ENCODE measurements at places on chromosomes 1 and 21. TPM values are rescaled to one million over a fixed set of nuclear protein-coding genes. Genes with fewer than 3 reads are reported as not detected.

DNA sequence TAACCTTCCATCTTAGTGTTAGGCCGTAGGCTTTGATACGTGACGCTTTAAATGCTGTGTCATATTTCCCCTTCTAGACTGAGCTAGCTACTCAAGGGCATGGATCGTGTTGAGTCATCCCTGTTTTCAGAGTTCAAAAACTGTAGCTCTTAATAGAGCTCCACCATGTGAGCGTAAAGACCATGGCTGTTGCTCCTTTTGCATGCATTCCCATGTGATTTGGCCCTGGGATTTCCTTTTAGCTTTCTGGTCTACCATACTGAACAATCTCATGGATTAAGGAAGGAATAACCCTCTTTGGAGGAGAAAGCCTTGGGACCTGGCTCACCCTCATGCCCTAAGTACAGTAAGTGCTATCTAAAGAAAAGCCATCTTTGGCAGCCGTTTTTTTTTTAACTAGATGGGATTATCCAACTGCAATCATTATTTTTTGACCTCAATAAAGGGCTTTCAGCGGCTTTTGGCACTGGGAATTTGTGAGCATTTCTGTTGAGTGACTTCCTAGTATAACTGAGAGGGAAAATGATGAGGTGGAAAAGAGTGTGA, 76.6 kb downstream of the PLPP3 start:
- DNase-seq = no peak

- DNase-seq = no peak
These were observed 7.9 kb downstream of the SLC45A3 start for GRCh38 chr1:205672395-205672889.

DNA sequence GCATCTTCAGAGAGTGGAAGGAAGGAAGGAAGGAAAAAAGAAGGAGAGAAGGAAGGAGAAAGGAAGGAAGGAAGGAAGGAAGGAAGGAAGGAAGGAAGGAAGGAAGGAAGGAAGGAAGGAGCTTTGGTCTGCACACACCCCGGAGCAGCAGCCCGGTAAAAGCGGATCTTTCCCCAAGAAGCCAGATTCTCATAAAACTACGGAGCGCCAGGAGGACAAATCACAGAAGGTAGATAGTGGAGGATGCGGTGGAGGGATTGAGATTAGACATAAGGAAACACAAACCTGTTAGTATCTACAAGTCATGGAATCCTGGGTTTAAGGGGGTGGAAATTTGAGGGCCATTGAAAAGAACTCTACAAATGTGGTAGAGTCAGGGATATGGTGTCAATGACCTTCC, 36.7 kb downstream of the PAX7 start:
- no peak for DNase-seq

- DNase-seq = peak; percentile 45
These were observed 236.6 kb upstream of the RAB4A start for GRCh38 chr1:229034342-229034741.

DNA sequence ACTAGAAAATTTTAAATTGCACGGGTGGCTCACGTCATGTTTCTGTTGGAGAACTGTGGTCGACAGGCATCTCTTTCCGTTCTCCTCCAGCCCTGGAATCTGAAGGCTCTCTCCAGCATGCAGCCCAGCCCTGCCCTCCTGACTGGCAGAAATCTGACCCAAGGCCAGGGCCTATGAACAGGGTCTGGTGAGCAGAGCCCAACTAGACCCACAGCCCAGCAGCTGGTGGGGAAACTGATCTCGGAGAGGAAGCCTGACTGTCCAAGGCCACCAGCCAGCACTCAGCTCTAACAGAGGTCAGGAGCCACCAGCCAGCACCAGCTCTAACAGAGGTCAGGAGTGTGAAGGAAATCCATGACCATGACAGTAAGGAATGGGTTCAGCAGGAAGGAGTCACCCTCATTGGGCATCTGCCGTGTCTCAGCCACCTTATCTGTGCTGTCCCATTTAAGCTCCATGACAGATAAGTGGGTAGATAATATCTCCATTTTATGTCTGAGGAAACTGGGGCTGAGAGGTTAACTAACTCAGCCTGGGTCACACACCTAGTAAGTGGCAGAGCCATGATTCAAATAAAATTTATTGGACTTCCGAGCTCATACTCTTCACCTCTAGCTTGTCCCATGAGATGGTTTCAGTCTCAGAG, 20.2 kb upstream of the PKP1 start:
- DNase-seq = no peak

GRCh38 chr1:178694923-178695525, 30.0 kb upstream of the RALGPS2 start:
- no peak for DNase-seq

DNA sequence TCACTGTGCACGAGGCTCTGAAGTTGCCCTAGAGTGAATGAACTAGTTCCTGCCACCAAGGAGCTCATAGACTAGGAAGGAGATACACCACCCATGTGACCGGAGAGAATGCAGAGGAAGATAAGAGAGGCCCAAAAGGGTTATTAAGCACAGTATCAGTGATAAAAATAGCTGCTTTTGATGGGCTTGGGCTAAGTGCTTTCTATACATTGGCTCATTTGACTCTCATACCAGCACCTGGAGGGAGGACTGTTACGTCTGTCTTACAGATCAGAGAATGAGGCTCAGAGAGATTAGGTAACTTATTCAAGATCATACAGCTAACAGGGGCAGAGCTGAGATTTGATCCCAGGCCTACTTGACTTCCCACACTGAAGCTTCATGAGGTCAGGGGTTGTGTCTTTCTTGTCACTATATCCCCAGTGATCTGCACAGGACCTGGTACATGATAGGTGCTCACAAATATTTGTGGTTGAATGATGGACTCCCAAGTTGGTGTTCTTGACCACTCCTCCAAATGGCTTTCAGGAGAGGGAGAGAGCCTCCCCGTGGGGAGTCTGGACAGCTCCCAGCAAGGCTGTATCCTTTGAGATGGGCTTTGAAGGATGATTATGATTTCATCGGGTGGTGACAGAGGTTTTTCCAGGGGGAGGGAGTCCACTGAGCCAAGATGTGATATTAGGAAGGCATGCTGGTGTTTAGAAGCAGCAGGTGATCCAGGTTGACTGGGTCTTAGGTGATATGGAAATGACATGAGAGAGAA, 14.4 kb downstream of the PPFIA4 start:
- peak; percentile 9 for DNase-seq

- DNase-seq = no peak
These were observed 10.6 kb downstream of the TRIM67 start for GRCh38 chr1:231172411-231172810.

GRCh38 chr1:22915816-22916470, 56.7 kb downstream of the LACTBL1 start:
- DNase-seq = peak; percentile 12

DNA sequence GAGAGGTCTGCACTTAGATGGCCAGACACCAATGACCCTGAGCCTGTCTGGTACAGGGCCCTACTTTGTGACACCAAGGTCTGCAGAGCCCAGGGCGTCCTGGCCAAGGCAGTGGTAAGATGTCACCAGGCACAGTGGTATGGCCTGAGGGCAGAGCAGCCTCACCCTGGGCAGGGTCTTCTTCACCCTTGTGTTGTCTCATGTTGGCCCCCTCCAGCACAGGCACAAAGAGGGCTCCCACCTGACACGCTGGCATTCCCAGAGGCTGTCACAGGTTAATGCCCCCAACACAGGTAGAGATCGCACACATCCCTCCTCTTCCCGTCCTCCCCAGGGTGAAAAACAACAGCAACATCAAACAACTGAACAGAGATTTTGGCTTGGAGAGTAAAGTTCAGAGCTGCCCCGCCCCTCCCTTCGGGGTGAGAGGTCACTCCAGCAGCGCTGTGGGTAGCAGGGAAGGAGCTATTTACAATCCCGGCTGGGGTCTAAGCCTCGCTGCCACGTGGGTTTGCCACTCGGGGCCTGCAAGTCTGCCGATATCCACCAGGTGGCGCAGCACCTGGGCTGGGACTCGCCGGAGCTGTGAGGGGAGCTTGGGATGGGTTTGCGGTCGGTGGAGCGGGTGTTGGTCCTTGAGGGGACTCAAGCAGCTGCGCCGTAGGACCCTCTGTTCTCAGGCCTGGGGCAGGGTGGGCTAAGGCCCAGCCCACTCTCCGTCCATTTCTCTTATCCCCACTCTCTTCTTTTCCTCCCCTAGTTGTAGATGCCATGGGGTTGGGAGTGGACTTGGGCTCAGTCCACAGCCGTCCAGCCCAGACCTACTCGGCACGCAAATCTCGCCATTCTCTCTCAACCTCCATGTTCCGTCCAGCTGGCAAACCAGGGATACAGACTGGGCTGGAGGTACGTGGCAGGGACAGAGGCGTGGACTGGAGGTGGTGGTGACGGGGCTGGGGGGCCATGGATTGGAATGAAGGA, 12.7 kb downstream of the EFNA3 start:
- peak; percentile 76 for DNase-seq

GRCh38 chr1:115062542-115063004, 26.7 kb downstream of the TSPAN2 start:
- DNase-seq = no peak

GRCh38 chr1:116699605-116700004, 32.1 kb upstream of the IGSF3 start:
- no peak for DNase-seq

- no peak for DNase-seq
These were observed 14.9 kb upstream of the VPS26C start for GRCh38 chr21:37281993-37282392.

GRCh38 chr21:26806801-26807295, 38.4 kb downstream of the ADAMTS1 start:
- no peak for DNase-seq

NOL9 gene
- 29.4 TPM for total RNA-seq

PRAMEF10 gene
- total RNA-seq = not detected

FCRL3 gene
- 1.5 TPM for total RNA-seq

CNIH4 gene
- total RNA-seq = 79.4 TPM

DDAH1 gene
- 57.2 TPM for total RNA-seq

PEAR1 gene
- 15.3 TPM for total RNA-seq
